ENCODE measurements at places on chromosomes 13 and 19. TPM values are rescaled to one million over a fixed set of nuclear protein-coding genes. Genes with fewer than 3 reads are reported as not detected.

MYO16 gene
- total RNA-seq = not detected

TEX30 gene
- total RNA-seq = 8.6 TPM

HTR2A gene
- total RNA-seq = 3.1 TPM

FLT3LG gene
- total RNA-seq = 3.4 TPM

MIR17HG gene
- total RNA-seq = 3.8 TPM

SSC5D gene
- 5.4 TPM for total RNA-seq

PSG11 gene
- not detected for total RNA-seq

OVOL3 gene
- total RNA-seq = not detected

NRTN gene
- total RNA-seq = 0.14 TPM

APOC4 gene
- total RNA-seq = not detected

EFNB2 gene
- total RNA-seq = 0.46 TPM

ZIK1 gene
- total RNA-seq = 5.4 TPM

NLRP4 gene
- not detected for total RNA-seq

B9D2 gene
- 4.3 TPM for total RNA-seq

FGF9 gene
- total RNA-seq = 9.7 TPM

SLITRK1 gene
- total RNA-seq = not detected

KLHL1 gene
- not detected for total RNA-seq
